ENCODE measurements at places on chromosomes 1 and 21.

DNA sequence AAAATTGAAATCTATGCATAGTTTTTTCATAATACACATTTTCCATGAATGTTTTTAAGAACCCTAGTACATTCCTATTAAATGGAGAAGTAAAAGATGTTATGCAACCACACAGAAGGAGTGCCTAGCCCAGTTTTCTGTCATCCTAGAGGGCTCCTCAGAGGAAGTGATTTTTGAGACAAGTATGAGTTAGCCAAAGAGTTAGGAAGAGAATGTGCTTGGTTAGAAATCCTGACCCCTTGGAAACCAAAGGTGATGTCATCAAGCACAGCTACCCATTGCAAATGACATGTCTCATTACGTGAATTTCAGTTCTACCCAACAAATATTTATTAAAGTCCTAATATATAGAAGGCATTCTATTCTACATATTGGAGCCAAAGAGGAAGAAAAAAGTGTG is 88.9 kb upstream of the TNFSF4 start:
- no peak for DNase-seq

GRCh38 chr1:9905010-9905409 is 5.1 kb downstream of the CTNNBIP1 start:
- no peak for DNase-seq

- DNase-seq: no peak
Observed at GRCh38 chr21:27581168-27581567, 614.3 kb upstream of the ADAMTS5 start.

DNA sequence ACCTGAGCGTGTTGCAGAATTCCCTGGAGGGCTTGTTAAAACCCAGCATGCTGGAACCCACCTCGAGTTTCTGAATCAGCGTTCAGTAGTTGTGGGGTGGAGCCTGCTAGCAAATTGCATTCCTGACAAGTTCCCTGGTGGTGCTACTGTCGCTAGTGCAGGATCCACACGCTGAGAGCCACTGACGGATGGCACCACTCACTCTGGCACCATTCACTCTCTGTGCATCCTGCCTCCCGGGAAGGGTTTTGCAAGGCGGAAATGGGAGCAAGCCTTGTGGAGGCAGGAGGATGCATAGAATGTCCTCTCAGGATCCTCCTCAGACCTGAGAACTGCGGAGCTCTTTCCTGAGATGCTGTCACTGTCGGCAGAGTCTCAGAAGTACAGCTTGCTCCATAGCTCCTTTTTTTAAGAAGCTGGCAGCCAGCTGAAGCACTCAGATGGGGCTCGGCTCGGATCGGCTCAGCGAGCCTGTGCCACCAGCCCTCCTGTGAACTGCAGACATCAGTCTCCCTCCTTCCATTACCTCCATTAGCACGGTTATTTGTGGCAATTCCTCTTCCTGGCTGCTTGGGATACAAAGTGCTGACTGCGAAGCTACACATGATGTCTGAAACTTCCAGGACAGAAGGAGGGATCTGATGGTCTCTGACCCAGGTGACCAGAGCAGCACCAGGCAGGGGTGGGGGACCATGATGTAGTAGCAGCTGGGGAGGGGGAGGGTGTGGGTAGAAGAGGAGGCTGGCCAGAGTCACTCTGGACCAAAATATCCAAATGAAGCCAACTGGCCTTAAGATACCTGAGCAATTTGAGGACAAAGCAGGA is 89.6 kb downstream of the C1orf94 start:
- DNase-seq: no peak

DNA sequence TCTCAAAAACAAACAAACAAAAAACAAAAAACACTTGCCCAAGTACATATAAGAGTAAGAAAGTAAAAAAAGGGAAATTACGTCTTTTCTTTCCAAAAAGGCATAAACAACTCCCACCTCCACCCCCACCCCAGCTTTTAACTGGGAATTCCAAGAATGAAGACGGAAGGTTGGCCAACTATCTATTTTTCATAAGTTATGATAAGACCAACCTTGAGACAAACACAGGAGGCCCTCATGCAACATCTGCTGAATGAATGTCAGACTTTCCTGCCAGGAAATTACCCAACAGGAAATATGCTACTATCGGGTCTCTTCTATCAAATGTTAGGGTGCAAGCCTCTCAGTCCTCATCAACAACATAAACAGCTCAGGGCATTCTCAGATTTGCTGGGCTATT is 1.9 kb downstream of the BSDC1 start:
- DNase-seq: no peak

- DNase-seq: no peak
Observed at GRCh38 chr1:208510192-208510952, 266.2 kb upstream of the PLXNA2 start.

DNA sequence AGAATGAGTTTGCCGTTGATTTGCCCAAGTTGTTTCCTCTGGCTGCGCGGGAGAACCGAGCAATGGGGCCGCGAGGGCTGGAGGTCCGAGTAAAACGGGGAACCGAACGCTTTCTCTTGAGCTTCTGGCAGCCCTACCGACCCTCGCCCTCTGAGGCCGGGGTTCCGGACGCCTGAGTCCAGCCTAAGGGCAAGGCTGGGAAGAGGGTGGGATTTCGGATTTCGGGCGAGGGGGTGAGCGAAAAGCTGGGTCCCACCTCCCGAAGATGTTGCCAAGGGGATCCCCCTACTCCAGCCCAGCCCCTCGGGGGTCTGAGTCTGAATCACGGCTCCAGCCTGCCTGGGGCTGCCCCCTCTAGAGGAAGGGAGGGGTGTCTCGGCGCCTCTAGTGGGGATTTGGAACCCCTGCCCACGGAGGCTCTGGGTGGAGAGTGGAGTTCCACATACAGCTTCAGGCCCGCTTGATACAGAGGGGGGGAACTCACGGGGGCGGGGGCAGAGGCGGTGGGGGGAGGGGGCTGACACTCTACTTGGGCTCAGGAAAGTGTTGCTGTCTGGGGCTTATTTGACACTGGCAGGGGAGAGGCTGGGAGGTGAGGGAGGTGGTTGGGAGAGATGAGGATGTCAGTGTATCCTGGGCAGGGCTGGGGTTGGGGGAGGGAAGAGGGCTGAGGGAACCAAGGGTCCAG is 617 bp downstream of the KIRREL1 start:
- DNase-seq: no peak

GRCh38 chr1:233655301-233655740 is 41.4 kb downstream of the KCNK1 start:
- no peak for DNase-seq
